Activated naive CD8-positive, alpha-beta T cell treated with anti-CD3 and anti-CD28 coated beads for 36 hours (primary cell): ENCODE measurements at places on chromosomes 1 and 21.

GRCh38 chr1:218476385-218476784 is 131.2 kb downstream of the TGFB2 start:
- DNase-seq: no peak

DNA sequence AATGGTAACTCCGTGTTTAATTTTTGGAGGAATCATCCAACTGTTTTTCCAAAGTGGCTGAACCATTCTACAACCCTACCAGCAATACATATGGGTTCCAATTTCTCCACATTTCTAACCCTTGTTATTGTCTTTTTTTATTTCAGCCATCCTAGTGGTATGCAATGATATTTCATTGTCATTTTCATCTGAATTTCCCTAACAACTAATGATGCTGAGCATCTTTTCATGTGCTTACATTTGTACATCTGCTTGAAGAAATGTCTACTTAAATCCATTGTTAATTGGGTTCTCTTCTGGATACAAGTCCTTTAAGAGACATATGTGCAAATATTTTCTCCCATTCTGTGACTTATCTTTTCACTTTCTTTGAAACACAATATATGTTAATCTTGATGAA is 43.3 kb downstream of the EPRS1 start:
- no peak for DNase-seq

- DNase-seq: no peak
Observed at GRCh38 chr1:98813738-98814309, 152.3 kb downstream of the SNX7 start.

- DNase-seq: no peak
Observed at GRCh38 chr1:51298322-51298705, 32.0 kb downstream of the TTC39A start.

DNA sequence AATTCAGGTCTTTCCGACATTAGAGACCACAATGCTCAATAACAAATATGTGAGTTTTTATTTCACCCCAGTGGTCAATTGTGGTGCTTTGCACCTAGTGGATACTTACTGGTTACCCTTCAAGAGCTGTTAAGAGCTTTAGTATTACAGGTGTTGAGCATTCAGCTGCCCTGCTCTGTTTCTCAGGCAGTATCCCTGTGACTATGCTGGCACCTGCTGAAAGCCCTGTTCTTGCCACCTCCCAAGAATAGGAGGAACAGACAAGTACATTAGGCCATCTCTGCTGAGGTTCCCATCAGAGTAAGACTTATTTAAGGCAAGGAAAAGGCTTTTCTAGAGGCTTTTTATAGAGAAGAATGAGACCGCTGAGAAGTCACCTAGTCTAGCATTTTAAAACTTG is 60.8 kb downstream of the NOS1AP start:
- DNase-seq: no peak

DNA sequence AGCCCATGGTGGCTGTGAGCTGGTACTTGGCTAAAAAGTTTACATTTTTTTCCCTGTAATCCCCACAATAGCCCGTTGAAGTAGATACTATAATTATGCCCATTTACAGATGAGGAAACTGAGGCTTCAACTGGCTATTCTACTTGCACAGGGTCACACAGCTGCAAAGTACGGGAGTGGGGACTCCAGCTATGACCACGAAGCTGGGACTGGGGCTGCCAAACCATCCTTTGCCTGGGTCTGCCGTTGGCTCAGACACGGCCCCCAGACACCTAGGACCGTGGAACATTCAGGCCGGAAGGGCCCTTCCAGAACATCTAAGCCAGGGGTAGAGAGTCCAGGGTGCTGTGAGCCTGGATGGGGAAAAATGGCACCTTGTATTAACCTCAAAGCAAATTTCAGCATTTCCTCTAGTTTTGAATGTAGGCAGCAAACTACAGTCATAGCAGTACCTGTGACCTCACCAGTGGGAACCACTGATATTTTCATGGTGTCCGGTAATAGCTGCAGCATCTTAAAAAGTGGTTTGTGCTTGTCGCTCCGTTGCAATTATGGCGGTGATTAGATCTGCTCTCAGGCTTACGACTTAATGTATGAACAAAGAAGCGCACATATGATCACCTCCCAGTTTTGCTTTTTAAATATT is 4.3 kb downstream of the TP73 start:
- no peak for DNase-seq

DNA sequence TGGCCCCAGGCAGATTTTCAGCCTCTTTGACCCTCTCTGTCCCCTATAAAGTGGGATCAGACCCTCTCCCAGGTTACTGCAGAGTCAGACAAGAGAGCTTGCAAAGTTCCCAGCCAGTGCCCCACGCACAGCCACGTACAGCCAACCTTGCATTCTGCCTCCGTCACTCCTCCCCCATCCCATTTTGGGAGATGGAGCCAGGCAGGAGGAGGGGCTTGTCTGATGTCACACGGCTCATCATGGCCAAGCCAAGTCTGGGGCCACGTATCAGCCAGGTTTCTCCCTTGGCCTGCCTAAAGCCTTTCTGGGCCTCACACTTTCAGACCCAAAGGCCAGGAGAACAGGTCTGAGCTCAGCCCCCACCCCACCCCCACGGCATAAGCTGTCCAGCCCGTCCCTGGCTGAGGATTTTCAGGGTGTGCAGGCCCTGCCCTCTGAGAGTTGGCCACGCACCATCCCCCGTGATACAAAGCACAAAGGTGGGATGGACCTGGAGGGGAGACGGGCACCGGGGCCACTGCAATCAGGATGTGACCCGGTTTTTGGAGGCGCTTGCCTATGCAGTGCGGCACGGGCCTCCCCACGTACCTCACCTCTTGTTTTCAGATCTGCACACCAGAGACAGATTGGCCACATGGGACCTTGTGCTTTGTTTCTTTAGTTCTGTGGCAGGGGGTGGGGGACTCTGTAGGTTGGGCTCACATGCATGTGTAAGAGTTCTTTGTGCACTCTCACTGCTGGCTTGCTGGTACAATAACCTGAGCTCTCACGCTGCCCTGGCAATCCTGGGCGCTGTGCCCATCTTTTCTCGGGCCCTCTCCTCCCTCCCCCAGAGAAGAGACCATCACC is 47.6 kb downstream of the TRIM11 start:
- DNase-seq: no peak

- no peak for DNase-seq
Observed at GRCh38 chr1:192538407-192539296, 36.9 kb upstream of the RGS1 start.

- DNase-seq: no peak
Observed at GRCh38 chr21:31366825-31367224, 22.8 kb upstream of the TIAM1 start.

DNA sequence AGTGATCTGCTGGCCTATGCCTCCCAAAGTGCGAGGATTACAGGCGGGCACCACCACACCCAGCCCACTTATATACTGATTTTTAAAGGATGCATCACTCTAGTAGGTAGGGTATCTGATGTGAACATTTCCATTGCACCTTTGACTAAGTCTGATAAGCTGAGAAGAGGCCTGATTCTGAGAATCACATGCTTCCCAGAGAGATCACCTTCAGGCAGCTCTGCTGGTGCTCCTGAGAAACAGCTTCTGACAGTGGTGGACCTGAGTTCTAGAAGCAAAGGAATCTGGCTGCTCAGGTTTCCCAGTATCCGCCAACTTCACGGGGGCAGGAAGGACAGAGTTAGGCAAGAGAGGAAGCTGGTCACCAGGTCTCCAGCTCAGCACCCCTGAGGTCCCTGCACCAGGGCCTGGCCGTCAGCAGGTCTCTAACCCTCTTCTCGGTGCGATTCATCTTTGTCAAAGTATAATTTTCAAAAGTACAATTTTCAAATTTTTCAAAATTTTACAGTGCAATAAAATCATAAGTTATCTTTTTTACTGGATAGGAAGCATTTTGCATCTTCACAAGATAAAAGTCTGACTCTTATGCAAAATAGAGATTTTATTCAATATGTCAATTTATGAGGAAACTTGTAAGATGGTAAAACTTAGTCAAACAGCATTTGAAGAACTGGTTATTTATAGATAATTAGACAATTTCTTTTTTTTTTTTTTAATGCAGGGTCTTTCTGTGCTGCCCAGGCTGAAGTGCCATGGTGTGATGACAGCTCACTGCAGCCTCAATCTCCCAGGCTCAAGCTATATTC is 25.8 kb upstream of the MPZL1 start:
- no peak for DNase-seq

GRCh38 chr1:40973912-40974311 is 5.6 kb upstream of the CTPS1 start:
- DNase-seq: no peak

GRCh38 chr1:147504801-147505311 is 36.4 kb upstream of the BCL9 start:
- DNase-seq: no peak

- DNase-seq: no peak
Observed at GRCh38 chr1:43757343-43758053, 50.2 kb downstream of the ST3GAL3 start.

- no peak for DNase-seq
Observed at GRCh38 chr1:53948291-53948690, 2.1 kb downstream of the LRRC42 start.

DNA sequence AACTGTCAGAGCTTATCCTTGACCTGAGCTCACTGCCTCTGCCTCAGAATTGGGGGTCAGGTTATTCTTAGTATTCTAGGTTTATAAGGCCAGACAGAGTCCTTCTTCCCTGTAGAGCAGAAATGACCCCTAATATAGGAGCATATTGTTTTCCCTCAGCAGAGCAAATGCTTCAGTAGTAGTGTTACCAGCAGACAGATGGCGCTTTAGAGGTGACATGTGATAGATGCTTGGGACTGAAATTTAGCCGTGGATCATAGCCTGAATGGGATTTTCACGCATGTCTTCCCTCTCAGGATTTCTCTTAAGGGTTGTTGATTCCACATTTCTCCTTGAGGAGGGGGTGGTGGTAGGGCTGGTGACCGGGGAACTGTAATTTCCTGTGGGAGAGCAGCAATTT is 24.5 kb downstream of the ADARB1 start:
- no peak for DNase-seq

DNA sequence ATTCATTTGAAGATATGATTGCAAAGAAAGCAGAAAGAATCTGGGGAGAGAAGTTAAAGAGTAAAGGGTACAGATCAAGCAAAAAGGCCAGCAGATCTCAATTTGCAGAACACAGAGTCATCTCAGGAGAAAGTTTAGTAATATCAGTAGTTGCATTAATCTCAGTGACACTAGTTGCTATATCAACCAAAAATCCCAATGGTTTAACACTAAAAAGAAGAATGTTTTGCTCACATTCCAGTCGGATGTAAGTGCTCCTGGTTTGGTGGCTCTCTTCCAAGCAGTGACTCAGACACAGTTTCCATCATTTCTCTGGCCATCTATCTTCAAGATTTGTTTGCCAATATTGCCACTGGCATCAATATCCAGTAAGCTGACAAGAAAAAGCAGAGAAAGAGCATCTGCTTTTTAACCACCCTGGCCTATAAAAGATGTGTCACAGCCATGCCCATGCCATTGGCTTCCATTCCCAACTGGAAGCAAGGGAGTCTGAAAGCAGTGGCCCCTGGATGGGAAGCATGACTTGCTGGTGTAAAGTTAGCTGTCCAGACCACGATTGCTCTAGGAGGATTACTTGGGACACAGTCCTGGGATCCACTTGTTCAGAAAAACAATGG is 45.5 kb upstream of the AIM2 start:
- no peak for DNase-seq

- no peak for DNase-seq
Observed at GRCh38 chr1:163263818-163264655, 57.7 kb upstream of the NUF2 start.

- no peak for DNase-seq
Observed at GRCh38 chr1:150841626-150842025, 33.6 kb upstream of the CTSK start.

DNA sequence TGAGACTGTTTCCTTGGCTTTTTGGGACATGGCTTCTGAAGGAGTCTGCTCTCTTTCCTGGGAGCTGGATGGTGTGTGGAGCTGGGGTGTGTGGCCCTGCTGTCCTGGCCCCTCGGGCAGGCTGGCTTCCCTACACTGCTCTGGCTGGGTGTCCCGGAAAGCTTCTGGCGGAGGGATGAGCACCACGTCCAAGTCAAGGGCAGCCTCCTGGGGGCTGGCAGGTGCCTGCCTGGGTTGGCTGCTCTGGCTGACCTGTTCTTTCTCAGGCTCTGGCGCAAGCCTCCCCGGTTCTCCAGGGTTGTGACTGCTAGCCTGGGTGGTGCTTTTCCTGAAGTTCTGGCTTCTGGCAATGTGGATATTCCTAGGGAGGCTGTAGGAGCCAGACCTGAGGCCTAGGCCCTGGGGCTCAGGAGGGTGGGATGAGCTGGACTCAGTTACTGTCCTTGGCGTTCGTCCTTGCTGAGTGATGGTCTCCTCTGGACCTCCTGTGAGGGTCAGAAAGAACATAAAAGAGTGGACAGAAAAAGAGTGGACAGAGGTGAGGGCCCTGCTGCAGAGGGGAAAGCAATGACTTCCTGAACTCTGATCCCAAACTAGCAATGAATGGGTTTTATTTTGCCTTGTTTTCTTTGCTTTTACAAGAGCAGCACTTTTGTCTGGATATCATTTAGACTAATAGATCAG is 9.4 kb downstream of the C1orf116 start:
- no peak for DNase-seq

DNA sequence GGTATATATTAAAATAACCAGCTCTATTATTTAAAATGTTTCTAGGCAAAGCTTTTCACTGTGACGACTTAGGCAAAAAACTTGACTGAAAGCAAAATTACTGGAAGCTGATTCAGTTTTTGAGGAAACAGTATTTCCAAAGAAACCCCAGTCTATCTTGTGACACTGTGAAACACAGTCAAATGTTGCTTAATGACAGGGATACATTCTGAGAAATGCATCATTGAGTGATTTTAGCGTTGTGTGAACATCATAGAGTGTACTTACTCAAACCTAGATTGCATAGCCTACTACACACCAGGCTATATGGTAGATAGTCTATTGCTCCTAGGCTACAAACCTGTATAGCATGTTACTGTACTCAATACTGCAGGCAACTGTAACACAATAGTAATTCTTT is 116.9 kb upstream of the KCNK1 start:
- DNase-seq: no peak

GRCh38 chr1:235650341-235651169 is 971 bp upstream of the GNG4 start:
- peak; percentile 27 for DNase-seq
